ENCODE measurements at places on chromosomes 3 and 15. TPM values are rescaled to one million over a fixed set of nuclear protein-coding genes. Genes with fewer than 3 reads are reported as not detected.

The CKMT1B gene
- total RNA-seq: 0.32 TPM

The SLC28A1 gene
- not detected for total RNA-seq

The CILP gene
- total RNA-seq: not detected

The RAD51 gene
- 51.4 TPM for total RNA-seq

The TMEM212 gene
- total RNA-seq: not detected

The XCR1 gene
- 0.05 TPM for total RNA-seq

The SLC27A2 gene
- 45.3 TPM for total RNA-seq

The RAMAC gene
- total RNA-seq: 27.4 TPM

The PROS1 gene
- 1.2 TPM for total RNA-seq

The CFAP91 gene
- 0.17 TPM for total RNA-seq

The TM6SF1 gene
- 15.9 TPM for total RNA-seq

The SEMA3G gene
- not detected for total RNA-seq

The KIF7 gene
- 0.44 TPM for total RNA-seq

The ATP13A5 gene
- not detected for total RNA-seq

The CYP11A1 gene
- not detected for total RNA-seq

The HESX1 gene
- not detected for total RNA-seq

The CCR3 gene
- 0.24 TPM for total RNA-seq

The RLBP1 gene
- not detected for total RNA-seq

The TMEM266 gene
- total RNA-seq: not detected

The DNAH1 gene
- total RNA-seq: 30.1 TPM

The ISLR2 gene
- total RNA-seq: not detected

The HRG gene
- not detected for total RNA-seq

The PLSCR2 gene
- total RNA-seq: 1.1 TPM

The CHRFAM7A gene
- not detected for total RNA-seq

The MYL3 gene
- not detected for total RNA-seq

The RBP2 gene
- total RNA-seq: not detected

The OXTR gene
- total RNA-seq: 1.0 TPM

The PARP15 gene
- total RNA-seq: 43.5 TPM
